ENCODE measurements at places on chromosomes 7 and 10. TPM values are rescaled to one million over a fixed set of nuclear protein-coding genes. Genes with fewer than 3 reads are reported as not detected.

The ATOH7 gene
- total RNA-seq = not detected

GRCh38 chr7:20030915-20031362, 186.2 kb downstream of the MACC1 start:
- no peak for DNase-seq

The PHYHIPL gene
- 0.11 TPM for total RNA-seq

- no peak for DNase-seq
These were observed 1234.0 kb downstream of the SORCS3 start for GRCh38 chr10:105875050-105875449.

- DNase-seq = no peak
These were observed 112.8 kb downstream of the CYTH3 start for GRCh38 chr7:6159524-6160031.

The SUMF2 gene
- total RNA-seq = 33.5 TPM

DNA sequence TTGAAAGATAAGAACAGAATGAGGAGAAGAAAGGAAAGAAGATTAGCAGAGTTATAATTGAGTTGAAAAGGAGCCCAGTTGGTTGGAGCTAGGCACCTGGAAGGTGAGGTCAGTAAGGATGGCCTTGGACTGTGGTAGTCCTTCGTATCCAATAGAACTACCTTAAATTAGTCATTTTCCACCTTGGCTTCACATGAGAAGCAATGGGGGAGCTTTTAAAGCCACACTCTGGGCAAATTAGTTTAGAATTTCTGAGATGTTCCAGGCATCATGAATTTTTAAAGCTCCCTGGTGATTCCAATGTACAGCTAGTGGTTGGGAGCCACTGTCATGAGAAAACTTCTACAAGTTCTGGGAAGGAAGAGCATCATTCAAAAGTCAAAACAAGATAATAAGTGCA, 27.3 kb upstream of the CYP3A5 start:
- no peak for DNase-seq

- peak; percentile 15 for DNase-seq
These were observed 461.5 kb upstream of the GHITM start for GRCh38 chr10:83677795-83678194.

The A1CF gene
- total RNA-seq = not detected

The PRKCQ gene
- 0.16 TPM for total RNA-seq
